Renal cortical epithelial cell (primary cell): ENCODE measurements at places on chromosomes 1 and 21. TPM values are rescaled to one million over a fixed set of nuclear protein-coding genes. Genes with fewer than 3 reads are reported as not detected.
A peak's percentile ranks its signal among the peaks of the same experiment; 100 is the strongest.

Gene CTSS
- total RNA-seq: 39.5 and 77.3 TPM in 2 replicates

Gene ALX3
- not detected in 2 replicates for total RNA-seq

Gene IQGAP3
- 1.5 and 14.6 TPM in 2 replicates for total RNA-seq

Gene CLCA1
- not detected in 2 replicates for total RNA-seq

DNA sequence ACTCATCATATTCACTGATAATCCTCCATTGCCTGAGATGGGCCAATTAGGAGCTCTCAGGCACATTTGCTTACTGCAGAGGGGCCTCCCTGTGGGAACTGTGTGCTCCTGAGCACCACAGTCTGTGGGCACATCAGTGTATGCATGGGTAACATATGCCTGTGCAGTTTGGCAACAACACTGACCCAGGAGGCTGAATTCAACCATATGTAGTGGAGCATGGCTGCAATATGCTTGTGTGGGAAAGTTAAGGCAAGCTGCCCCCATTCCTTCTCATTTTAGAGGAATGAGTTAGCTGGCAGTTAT lies 11.8 kb upstream of the FMOD start:
- no peak for DNase-seq

DNA sequence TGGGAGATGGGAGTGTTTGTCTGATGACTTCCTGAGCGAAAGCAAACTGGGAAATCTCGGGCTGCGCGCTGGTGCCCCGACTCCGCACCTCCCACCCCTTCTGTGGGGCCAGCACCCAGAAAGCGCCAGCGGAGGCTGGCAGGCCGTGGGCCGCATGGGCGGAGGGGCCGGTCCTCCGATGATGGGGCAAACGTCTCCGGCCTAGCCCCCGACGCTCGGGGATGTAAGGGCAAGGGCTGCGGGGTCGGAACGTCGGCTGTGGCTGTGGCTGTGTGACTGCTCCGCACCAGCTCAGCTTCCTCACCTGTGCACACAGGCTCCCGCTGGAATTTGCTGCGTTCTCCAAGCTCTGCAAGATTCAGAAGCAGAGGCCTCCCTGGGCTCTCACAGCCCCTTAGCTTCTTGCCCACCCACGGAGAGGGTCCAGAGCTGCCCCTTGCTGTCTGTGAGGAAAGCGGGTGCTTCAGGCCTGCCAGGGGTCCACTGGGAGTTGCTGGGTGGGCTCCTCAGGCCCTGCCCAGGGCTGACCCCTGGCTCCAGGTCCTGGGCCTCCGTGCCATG lies 35.0 kb downstream of the COL18A1 start:
- DNase-seq: no peak

DNA sequence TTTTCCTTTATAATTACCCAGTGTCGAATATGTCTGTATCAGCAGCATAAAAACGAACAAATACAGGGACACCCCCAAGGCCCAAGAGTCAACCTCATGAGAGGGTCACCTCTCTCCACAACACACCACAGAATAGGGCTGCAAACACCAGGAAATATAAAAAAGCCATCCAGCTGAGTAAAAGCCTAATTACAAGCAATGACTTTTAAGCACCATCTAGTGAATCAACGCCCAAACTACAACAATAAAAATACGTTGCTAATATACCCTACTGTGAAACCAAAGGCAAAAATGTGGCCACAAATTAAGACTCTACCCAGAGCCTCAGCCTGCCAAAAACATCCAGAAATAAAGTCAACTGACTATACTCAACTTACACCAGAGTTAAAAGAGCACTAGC lies 817.9 kb upstream of the NEGR1 start:
- DNase-seq: peak; percentile 1

Gene STRIP1
- total RNA-seq: 32.6 and 57.0 TPM in 2 replicates

Gene KRTAP7-1
- not detected in 2 replicates for total RNA-seq

Gene SFT2D2
- 59.4 and 64.0 TPM in 2 replicates for total RNA-seq

- no peak for DNase-seq
These were observed 50.8 kb upstream of the CTPS1 start for GRCh38 chr1:40928699-40929098.
